ENCODE measurements at places on chromosomes 5 and 9.

DNA sequence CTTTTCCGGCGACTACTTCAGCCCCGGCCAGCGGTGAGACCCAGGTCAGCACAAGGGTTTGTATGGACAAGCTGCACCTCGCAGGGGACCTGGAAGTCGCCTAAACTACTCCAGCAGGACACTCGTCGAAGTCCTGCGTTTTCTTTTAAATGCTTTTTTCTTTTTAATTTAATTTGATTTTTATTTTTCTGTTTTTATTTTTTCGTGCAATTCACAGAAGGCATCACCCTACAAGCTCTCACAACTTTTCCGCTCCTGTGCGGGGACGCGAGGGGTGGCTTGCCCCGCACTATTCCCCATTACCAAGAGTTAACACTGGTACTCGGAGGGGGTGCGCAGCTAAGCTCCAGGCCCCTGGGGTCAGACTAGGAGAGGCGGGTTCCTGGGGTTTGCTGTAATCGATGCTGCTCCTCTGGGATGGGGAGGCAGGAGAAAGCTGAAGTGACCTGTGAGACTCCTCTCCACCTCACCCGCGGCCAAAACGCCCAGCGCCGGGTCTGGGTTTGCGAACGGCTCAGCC, 1.3 kb downstream of the EDIL3 start:
- no peak for DNase-seq

GRCh38 chr5:102715082-102715807, 39.9 kb upstream of the PAM start:
- DNase-seq, result no peak

GRCh38 chr5:108801776-108802175, 54.1 kb downstream of the FER start:
- DNase-seq, result no peak

- no peak for DNase-seq
These were observed 25.1 kb upstream of the UBE2QL1 start for GRCh38 chr5:6423327-6424109.

DNA sequence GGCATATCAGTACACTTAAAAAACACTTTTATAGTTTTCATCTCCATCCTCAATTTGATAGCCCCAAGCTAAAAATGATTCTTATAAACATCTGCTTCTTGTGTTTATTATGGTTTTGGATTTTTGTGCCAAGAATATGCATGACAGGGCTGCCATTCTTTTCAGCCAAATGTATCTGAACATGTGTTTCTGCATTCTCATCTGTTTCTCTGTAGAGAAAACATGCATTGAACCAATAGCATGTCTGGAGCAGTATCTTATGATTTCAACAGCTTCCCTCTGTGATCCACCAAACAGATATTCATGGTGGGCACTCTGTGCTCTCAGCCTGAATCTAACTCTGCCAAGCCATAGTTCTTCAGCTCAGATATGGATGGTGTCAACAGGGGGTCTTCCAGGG, 99.3 kb upstream of the ERCC6L2 start:
- no peak for DNase-seq

GRCh38 chr5:90365328-90365727, 44.2 kb downstream of the CETN3 start:
- no peak for DNase-seq

All from activated T-helper 2 cell treated with anti-CD3 and anti-CD28 coated beads, Interferon-gamma antibody, Interleukin-2, Interleukin-4, amounts not matched to agents 10 μg/mL and 5 μg/mL and 100 μg/mL, durations not matched to agents 14 hours and 24 hours and 36 hours (primary cell).